ENCODE measurements at places on chromosomes 7 and 10.

DNA sequence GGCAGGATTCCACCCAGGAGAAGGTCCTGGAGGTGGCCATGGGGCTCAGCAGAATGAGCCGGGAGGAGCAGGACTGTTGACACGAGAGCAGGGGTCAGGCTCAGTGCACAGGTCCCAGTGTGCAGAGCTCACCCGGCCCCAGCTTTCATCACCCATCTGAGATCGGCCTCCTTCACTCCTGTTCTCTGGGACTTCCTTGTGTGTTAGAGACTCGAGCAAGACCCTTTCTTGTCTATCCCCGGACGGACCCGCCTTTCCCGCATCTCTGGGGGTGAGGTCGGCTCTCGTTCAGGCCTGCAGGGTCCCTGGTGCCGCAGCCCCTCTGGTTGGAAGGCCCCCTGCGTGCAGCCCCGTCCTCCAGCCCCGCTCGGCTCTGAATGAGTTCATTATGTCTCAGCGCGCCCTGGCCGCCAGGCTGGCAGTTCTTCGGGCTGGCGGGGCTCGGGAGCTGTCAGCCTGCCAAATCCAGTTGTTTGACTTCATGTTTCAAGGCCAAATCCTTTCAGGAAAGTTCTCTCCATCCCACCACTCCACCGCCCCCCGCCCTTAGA lies 127.9 kb downstream of the LHPP start:
- DNase-seq = no peak

DNA sequence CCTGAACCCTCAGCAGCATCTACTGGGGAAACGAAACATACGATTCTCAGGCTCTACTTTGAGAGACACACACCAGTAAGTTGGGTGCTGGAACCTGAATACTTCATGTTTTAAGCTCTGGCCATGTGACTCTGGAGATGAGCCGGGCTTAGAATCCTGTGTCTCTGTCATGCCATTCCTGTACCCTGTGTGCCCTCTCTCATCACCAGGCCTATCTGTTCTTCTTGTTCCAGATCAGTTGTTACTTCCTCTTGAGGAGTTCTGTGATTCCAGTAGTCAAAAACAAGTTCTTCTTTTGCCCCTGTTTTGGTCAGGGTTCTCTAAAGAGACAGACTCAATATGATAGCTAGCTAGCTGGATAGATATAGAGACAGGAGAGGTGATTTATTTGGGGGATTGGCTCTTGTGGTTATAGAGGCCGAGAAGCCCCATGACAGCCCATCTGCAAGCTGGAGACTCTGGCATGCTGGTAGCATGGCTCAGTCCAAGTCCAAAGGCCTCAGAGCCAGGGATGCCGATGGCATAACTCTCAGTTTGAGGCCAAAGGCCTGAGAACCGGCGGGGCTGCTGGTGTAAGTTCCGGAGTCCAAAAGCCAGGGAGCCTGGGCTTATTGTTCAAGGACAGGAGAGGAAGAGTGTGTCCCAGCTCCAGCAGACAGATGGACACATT lies 54.3 kb downstream of the CHN2 start:
- DNase-seq = no peak

DNA sequence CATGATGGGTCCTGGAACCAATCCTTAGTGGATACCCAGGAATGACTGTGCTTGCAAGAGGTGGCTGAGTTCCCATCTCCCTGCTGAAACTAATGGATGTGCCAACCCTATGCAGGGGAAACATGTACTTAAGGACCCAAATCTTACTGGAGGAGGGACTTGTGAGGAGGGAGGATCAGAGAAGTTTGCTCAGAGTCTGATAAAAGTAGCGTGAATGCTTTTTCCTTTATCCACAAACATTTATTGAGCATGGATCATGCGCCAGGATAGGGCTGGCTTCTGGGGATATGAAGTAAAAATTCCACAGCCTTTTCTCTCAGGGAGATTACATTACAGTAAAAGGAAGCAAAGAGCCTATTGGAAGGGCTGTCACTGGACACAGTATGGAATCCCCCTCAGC lies 358.5 kb downstream of the RPS24 start:
- DNase-seq = no peak

DNA sequence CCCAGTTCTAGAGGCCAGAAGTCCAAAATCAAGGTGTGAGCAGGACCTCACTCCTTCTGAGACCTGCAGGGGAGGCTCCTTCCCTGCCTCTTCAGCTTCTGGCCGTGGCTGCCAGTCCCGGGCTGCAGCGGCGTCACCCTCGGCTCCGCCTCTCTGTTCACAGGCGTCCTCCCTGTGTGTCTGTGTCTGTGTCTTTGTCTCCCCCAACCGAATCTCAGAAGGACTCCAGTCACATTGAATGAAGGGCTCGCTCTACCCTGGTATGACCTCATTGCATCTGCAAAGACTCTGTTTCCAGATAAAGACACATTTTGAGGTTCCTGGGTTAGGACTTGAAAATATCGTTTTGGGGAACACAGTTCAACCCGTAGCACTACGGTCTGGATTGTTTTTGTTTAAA lies 33.1 kb upstream of the GALNT11 start:
- no peak for DNase-seq

DNA sequence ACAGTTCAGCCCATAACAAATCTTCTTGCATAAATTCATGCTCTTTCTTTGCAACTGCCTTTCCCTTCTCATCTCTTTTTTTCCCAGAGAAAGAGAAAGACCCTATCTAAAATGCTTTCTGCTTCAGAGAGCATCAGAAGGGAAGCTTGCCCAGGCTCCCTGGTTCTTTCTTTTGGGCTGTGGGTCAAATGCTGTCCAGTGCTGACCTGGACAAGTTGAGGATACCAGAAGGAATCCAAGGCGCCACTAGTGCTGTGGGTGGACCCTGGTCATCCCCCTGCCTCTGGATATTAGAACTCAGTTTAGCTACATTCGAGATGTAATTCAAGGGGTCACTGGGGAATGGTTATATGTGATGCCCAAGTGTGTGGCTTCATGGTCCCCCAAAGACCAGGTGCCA lies 411.6 kb downstream of the RPS24 start:
- no peak for DNase-seq

DNA sequence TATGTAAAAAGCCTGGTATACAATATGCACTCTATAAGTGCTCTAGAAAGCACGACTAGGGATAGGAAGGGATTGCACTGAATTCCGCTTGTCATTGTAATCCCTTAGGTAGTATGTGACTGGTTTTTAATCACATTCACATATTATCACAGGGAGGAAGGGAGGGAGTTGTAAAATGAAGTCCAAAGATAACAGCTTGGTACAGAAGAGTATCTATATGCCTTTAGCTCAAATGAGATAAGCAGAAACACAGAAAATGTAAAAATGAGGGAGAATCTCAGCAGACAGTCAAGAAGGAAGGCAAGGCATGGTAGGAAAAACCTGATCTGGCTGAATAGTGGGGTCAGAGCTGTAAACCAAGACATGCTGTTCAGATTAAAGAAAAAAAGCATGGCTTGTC lies 63.4 kb downstream of the ABI1 start:
- no peak for DNase-seq

GRCh38 chr7:7620236-7620635 lies 20.3 kb upstream of the UMAD1 start:
- no peak for DNase-seq

GRCh38 chr7:106331441-106332175 lies 46.8 kb upstream of the NAMPT start:
- no peak for DNase-seq

- DNase-seq = no peak
Measured at GRCh38 chr10:127313996-127314700, 117.8 kb upstream of the INSYN2A start.

- no peak for DNase-seq
Measured at GRCh38 chr7:116552602-116553001, 27.8 kb downstream of the CAV1 start.

GRCh38 chr7:84125654-84126053 lies 68.9 kb downstream of the SEMA3A start:
- no peak for DNase-seq

DNA sequence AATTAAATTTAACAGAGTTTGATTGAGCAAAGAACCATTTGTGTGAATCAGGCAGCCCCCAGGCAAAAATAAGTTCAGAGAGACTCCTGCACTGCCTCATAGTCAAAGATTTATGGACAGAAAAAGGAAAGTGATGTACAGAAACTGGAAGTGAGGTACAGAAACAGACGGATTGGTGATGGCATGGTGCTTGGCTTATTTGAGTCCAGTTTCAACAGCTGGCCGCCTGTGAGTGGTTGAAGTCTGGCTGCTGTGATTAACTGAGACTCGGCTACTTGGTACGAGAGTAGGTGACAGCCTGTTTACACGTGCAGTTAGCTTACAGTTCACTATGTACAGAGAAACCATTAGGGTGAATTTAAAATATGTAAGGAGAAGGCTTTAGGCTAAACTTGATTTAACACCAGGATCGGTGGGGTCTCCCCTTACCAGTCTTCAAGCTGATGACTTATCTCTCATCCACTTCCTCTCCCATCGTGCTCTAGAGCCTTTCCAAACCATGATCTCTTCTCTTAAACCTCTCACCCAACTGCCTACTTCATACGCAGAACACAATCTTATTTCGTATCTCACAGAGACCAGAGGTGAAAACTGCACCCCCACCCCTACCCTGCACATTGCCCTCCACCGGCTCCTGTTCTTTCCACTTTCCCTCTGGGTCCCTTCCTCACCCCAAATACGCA lies 5.0 kb upstream of the MSMB start:
- DNase-seq = no peak

DNA sequence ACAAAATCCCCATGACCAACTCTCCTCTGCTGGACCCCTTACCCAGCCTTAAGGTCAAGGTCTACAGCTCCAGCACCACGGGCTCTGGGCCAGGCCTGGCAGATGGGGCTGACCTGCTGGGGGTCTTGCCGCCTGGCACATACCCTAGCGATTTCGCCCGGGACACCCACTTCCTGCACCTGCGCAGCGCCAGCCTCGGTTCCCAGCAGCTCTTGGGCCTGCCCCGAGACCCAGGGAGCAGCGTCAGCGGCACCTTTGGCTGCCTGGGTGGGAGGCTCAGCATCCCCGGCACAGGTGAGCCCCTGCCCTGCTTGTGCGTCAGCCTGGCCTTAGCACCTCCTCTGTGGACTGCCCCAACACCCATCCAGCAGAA lies 27.5 kb upstream of the SLC29A3 start:
- no peak for DNase-seq

DNA sequence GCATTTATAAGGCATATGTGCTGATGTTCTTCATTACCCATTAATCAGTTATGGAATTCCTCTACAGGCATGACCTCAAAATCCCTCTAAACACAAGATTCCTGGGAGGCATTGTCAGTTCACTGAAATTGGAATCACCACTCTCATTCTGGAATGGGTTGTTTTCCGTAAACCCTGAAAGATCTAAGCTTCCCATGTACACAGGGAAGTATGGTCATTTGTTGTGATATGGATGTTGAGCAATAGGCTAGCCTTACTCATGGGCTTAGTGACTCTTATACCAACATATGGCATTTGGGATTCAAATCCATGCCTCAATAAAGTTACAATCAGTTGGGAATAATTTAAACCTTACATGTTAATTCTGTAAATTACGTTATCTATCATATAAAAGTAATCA lies 258.0 kb downstream of the XPNPEP1 start:
- DNase-seq = no peak

- DNase-seq = no peak
Measured at GRCh38 chr7:51026341-51026740, 243.6 kb upstream of the GRB10 start.

DNA sequence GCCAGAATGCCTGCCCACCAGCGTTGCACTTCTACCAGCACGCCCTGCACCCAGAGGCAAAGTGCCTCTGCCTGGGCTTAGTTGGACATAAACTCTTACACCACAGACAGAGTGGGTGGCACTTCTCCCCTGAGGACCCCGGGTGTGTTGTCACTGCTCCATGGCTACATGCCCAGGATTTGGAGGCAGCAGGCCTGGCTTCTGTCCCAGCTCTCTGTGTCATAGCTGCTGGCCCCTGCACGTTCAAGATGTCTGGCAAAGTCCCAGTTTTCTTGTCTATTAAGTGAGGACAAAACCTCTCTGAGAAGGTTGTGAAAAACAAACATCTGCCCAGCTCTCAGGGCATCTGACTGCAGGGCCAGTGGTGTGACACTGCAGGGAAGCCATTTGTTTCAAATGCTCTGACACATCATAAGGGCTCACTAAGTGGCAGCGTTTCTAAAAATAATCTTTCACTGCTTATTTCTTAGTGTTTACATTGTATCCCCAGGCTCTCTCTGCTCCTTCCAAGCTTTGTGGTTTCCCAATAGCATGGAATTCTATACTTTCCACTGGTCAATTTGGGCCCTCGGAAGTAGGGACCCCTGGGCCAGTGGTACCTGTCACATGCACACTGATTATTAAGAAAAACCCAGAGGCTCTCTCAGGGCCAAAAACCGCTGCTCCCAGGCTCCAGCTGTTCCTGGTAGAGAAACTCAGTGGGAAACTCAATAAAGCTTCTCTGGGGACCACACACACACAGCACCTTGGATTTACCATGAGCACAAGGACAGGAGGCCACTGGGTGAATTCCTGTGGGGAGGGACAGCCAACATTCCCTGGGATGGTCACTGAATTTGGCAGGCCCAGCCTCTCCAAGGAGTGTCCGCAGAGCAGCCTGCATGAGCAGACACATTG lies 86.2 kb upstream of the ANLN start:
- DNase-seq = no peak

GRCh38 chr7:5677538-5678294 lies 103.7 kb downstream of the RNF216 start:
- DNase-seq = no peak

DNA sequence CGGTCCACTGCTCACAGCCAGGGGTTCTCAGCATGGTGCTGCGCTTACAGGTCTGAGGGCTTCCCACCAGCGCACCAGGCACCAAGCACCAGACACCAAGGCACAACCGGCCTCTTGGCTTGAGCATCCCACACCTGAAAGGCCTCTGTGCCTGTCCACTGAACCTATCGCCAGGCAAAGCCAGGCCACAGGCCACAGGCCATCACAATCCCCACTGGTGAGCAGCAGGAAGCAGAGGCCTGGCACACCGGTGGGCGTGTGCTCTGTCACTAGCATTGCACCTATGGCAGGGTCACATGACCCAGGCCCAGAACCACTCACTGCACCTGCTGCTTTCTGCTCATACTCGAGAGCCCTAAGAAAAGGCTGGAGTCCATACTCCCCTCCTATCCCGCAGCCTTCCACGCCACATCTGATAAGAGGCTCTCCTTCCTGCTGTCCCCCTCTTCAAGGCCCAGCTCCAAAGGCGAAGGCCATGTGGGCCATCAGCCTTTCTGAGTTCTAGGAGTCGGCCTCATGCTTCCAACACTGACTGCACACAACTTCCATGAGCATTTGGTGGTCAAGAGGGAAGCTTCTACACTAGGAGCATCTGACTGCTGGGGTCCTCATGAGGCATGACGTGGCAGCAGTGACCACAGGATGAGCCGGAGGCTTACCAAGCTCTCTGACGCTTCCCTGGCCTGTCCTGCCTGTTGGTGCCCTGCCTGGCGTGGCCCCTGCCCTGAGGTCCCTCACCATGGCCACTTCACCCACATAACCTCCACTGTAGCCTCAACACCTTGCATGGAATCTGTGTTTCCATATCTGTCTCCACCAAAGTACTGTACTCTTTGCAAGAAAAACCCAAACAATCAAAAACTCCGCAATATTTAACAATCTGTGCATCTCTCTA lies 166.3 kb downstream of the TNS3 start:
- DNase-seq = no peak

DNA sequence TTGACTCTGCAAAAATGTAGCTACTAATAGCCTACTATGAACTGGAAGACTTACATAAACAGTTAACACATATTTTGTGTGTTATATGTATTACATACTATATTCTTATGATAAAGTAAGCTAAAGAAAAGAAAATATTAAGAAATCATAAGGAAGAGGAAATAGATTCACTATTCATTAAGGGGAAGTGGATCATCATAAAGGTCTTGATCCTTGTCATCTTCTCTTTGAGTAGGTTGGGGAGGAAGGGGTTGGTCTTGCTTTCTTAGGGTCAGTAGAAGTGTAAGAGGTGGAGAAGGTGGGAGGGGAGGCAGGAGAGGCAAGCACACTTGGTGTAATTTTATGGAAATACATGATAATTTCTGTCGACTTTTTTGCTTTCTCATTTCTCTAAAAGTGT lies 81.3 kb downstream of the NAMPT start:
- DNase-seq = no peak

All from cortex of kidney (tissue), 1 donor.